ENCODE measurements at places on chromosomes 3 and 15.

DNA sequence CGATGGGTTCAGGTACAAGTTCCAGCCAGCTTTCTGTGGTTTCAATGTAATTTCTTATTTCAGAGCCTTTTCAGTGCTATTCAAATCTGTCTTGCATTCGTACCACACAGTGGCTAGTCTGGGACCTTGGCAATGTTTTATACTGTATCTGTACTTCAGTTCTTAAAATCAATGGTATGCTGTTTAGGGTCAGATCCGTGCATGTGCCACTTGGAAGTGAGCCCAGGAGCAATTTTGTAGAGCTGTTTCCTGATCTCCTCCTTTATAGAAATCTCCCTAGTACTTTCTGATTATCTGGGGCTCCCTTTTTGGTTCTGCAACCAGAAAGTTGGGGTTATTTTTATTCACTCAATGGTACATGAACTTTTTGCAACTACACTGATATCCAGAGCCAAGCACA is 59.5 kb upstream of the NDUFB4 start:
- no peak for DNase-seq

GRCh38 chr3:64030741-64031140 is 7.4 kb upstream of the PSMD6 start:
- peak; percentile 62 for DNase-seq

DNA sequence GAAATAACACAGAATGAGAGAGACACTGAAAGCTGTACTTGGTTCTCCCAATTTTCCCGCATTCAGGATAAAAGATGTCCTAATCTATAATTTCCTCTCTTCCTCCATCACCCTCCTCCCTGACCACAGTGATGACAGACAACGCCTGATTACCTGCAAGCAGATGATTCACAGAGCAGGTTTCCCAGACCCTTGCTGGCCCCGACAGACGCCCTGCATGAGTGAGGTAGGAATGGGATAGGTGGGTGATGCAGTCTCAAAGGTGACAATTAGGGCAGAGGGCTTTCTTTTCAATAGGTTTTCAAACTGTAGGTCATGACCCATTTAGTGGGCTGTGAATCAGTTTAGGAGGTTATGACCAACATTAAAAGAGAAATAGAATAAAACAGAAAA is 5.2 kb upstream of the CXCR6 start:
- no peak for DNase-seq

- no peak for DNase-seq
Observed at GRCh38 chr3:170689296-170689829, 103.5 kb upstream of the SLC7A14 start.

DNA sequence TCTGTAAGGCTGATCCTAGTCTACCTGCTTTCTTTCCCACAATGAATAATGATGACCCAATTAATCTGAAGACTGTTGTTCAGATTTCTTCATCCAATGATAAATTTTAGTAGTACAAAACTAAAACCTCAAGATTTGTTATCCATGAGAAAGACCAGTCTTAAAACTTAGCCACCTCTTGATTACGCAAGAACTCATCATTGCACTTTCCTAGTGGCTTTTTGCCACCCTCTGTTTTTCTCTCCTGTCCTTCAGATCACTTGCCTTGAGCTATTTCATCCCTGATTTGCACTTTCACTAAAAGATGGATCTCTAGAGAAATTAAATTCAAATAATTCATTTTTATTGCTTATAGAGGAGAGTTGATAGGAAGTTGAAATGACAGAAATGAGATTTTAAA is 142.7 kb upstream of the RBMS3 start:
- DNase-seq: no peak

- no peak for DNase-seq
Observed at GRCh38 chr15:22786868-22787698, 639 bp downstream of the NIPA1 start.

GRCh38 chr3:81980596-81981494 is 219.4 kb upstream of the GBE1 start:
- no peak for DNase-seq

GRCh38 chr15:48292458-48292857 is 38.8 kb upstream of the DUT start:
- no peak for DNase-seq

- no peak for DNase-seq
Observed at GRCh38 chr3:46360907-46361306, 7.0 kb downstream of the CCR2 start.

GRCh38 chr3:64728994-64729393 is 41.2 kb upstream of the ADAMTS9 start:
- DNase-seq: no peak

- peak; percentile 4 for DNase-seq
Observed at GRCh38 chr3:48952510-48953118, 34.0 kb downstream of the ARIH2 start.

GRCh38 chr3:108554229-108554628 is 35.0 kb downstream of the CIP2A start:
- DNase-seq: no peak

- no peak for DNase-seq
Observed at GRCh38 chr3:102057781-102058421, 208.6 kb downstream of the NFKBIZ start.

DNA sequence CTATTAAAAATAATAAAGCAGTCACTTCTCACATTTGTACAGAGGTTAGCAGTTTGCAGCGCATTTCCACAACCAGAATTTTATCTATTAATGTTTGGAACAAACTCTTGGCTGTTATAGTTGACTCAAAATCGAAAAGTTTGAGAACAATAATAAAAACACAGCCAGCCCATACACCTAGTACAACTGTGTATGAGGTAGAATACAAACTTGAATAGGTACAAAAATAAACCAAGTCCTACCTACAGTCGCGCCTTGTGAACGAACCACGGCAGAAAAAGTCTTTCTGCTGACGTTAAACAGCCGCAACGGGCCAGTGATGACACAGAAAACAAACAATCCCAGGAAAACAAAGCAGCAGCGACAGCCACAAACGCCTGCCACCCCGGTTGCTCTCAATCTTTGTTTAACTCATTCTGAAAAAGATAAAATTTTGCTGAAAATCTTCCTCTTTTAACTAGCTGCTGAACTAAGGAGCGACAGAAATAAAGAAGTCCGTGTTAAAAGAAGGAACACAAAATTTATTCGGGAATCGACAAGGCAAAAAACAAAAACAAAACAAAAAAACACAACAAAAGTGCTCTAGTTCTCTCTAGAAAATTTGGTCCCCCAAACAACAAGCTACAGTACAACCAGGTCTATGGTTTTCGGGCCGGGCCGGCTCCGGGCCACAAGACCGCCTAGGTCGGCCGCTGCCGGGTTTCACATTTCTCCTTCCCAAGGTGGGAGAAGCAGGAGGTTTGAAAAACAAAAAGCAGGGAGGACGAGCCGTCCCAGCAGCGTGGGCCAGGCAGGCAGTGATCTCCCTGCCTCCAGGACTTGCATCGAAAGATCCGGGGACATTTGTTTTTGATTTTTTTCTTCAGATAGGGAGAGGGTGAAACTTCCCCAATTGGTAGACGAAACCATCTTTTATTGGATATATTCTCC is 2.9 kb downstream of the FOXL2 start:
- DNase-seq: no peak

GRCh38 chr3:165444745-165445144 is 248.6 kb upstream of the SLITRK3 start:
- DNase-seq: no peak

DNA sequence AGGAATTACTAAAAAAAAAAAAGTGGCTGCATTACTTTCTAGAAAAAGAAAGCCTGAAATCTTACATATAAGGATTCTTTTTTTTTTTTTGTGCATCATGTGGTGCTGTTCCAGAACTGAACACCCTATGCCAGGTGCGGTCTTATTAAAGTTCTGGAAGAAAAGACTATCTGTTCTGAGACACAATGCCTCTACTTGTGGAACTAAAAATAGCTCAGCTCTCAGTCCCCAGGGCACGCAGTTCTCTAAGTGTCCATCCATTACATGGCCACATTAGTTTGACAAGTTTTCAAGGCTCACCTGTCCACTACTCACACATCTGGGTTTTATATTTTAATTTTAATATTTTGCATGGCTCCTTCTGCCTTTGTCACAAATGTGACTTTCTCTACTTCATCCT is 126.6 kb upstream of the ADAMTS9 start:
- no peak for DNase-seq

GRCh38 chr3:108096532-108097321 is 5.9 kb upstream of the CD47 start:
- DNase-seq: no peak

DNA sequence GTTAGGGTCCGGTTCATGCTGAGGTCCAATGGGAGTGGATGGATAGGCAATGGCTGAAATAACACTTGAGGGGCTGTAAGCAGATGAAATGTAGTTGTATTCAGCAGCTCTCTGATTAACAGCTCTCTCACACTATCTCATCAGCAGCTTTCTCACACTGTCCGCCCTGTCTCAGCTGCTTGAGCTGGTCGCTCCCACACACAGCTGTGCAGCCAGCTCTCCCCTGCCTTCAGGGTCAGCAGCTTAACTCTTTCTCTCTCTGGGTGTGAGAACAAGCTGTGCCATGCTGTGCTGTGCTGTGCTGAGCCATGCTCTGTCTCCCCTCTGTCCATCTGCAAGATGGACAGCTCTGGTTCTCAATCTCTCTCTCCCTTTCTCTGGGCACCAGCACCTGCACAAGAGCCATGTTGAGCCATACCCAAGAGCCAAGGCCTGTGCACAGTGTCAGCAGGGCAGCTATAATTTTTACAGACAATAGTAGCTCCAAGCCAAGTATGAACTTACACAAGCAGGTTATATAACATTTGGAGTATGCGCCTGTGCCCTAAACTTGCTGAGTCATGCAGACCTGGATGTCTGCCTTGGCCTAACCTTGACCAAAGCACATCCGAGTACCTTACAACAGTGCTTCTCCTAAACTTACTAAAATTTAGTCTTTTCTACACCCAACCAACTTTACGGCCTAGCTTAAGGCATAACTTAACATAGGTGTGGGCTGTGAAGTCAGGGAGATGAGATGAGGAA is 291.3 kb upstream of the TRIM42 start:
- no peak for DNase-seq

DNA sequence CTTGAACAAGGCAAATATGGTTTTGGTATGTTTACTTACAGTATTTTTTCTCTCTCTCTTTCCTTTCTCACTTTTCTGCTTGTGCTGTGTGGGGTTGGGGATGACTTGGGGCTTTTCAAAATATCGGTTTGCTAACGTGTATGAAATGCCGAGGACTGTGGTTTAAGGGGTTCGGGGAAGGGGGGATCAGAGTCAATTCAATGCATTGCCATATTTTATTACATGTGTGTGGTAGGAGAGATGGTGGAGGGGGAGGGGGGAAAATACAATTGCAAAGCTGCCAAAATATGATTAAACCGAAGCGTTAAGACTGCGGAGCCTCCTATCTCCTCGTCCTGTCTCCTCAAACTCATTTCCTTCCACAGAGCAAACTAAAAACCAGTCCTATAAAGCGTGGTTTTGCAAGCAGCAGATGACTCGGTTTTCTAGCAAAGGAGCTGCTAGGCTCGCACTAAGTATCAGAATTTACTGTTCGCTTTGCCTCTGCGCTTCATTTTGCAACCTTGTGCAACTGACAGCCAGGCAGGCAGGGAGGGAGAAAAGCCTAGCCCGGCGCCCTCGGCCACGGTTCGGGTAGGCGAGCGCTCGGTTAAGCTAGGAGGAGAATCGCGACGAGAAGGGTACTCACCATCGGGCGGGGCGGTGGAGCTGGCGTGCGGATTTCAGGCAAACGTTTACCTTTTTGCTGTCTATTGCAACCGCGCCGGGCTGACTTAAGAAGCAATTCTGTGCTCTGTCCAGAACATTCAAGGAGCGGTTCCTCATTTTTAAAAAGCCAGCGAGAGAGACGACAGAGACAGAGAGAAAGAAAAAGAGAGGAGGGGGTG is 4.0 kb upstream of the NR2F2 start:
- DNase-seq: no peak

DNA sequence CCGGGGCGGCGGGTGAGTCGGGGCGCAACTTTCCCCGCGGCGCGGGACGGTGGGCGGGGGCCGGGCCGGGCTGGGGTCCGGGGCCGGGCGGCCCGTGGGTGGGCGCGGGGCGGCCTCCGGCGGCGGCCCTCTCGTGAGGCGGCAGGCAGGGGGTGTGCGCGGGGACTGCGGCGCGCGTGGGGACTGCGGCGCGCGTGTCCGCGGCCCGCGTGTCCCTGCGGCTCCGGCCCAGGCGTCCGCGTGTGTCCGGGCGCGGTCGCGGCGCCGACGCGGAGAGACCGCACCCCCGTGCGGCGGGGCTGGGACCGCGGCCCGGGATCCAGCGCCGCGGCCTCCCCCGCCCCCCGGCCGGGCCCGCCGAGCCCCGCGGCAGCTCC is 349 bp downstream of the PLXNA1 start:
- DNase-seq: no peak

- no peak for DNase-seq
Observed at GRCh38 chr3:118628704-118629341, 405.8 kb downstream of the IGSF11 start.

GRCh38 chr3:128436214-128436613 is 30.5 kb downstream of the DNAJB8 start:
- DNase-seq: no peak

GRCh38 chr3:146550070-146550615 is 5.7 kb upstream of the PLSCR1 start:
- DNase-seq: no peak

DNA sequence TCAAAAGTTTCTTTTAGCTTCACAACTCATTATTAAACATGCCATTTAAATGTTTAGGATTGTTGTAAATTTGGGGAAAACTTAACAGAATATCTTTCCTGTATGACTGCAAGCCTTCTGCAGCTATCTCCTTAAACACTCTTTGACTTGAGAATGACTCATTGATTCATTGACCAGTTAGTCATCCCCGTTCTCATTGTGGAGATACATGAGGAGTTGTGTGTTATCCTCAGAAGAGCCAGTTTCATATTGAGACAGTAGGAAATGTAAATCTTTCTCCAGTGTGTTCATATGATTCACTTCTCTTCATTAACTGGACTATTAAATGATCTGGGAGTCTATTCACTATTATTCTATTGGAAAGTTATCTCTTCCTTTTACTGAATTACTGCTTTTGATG is 83.0 kb downstream of the CRYGS start:
- no peak for DNase-seq

GRCh38 chr3:127784865-127785710 is 37.2 kb downstream of the MGLL start:
- no peak for DNase-seq

- no peak for DNase-seq
Observed at GRCh38 chr3:56909349-56909748, 107.6 kb upstream of the ARHGEF3 start.

- no peak for DNase-seq
Observed at GRCh38 chr15:90042356-90042755, 41.2 kb downstream of the ZNF710 start.

DNA sequence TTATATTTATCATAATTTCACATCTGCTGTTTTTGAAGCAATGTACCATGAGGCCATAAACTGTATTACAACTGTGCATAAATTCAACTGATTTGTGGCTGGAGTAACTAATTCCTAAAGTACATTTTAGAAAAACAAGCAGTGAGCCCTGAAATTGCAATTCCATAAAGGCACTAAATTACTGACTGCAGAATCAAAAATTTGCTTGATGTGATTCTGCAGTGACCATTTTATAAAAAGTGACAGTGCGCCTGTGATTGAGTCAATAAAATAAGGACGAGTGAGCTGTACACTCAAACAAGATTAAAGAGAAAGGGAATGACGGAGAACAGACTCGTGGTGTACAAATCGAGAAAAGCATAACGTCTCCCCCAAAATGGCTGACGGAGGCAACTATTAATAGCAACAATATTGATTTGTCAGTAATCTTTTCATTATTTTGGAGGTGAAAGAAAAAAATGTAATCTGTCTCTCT is 121.4 kb upstream of the MEIS2 start:
- DNase-seq: no peak

- no peak for DNase-seq
Observed at GRCh38 chr3:139689708-139690228, 12.0 kb upstream of the NMNAT3 start.
